Activated naive CD8-positive, alpha-beta T cell treated with anti-CD3 and anti-CD28 coated beads, Interleukin-2, amount 10 ng/mL, durations not matched to agents 7 days and 5 days (primary cell): ENCODE measurements at places on chromosomes 12 and 14. TPM values are rescaled to one million over a fixed set of nuclear protein-coding genes. Genes with fewer than 3 reads are reported as not detected.

DNA sequence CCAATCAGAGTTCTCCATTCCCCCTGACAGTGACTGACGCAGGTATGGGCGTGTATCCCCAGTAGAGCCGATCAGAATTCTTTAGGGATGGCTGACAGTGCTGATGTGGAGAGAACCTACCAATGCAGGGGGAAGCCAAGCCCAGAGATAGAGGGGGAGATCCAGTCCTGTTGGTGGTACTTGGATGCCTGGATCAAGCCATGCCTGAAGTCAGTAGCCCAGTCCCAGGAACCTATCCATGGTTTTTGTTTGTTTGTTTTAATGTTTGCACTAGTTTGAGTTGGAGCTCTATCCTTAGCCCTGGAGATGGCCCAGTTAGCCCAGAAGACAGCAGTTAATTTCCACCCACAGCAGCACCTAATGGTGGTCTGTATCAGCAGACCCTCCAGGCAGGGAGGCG is 40.2 kb downstream of the FOXN4 start:
- H3K36me3 ChIP-seq, result no peaks in the 10 kb centered on the region
- H3K4me1 ChIP-seq, result no peaks in the 10 kb centered on the region
- H3K27ac ChIP-seq, result no peak overlapping the region
- DNase-seq, result no peak
- no peak overlapping the region for H3K4me3 ChIP-seq

CFAP251 gene
- 1.4 TPM for total RNA-seq

GRCh38 chr14:64394977-64395633 is 7.0 kb downstream of the MTHFD1 start:
- peak overlapping the region; percentile 28 for H3K27ac ChIP-seq
- H3K36me3 ChIP-seq, result peaks cover 39% of the 10 kb centered on the region
- H3K27me3 ChIP-seq, result no peaks in the 10 kb centered on the region
- H3K4me1 ChIP-seq, result peaks cover 47% of the 10 kb centered on the region
- no peak overlapping the region for H3K4me3 ChIP-seq
- no peak for DNase-seq

GRCh38 chr12:66552716-66553115 is 126.2 kb downstream of the GRIP1 start:
- H3K4me1 ChIP-seq, result no peaks in the 10 kb centered on the region
- no peak overlapping the region for H3K27ac ChIP-seq
- no peak for DNase-seq
- H3K27me3 ChIP-seq, result no peaks in the 10 kb centered on the region
- H3K36me3 ChIP-seq, result no peaks in the 10 kb centered on the region
- H3K4me3 ChIP-seq, result no peak overlapping the region

ADIPOR2 gene
- 50.2 TPM for total RNA-seq

SERPINA12 gene
- not detected for total RNA-seq
